ENCODE measurements at places on chromosomes 1 and 21.

- no peak for DNase-seq
These were observed 72.6 kb downstream of the DTL start for GRCh38 chr1:212108187-212108586.

- DNase-seq, result no peak
These were observed 398.1 kb downstream of the MATN1 start for GRCh38 chr1:30325085-30325935.

DNA sequence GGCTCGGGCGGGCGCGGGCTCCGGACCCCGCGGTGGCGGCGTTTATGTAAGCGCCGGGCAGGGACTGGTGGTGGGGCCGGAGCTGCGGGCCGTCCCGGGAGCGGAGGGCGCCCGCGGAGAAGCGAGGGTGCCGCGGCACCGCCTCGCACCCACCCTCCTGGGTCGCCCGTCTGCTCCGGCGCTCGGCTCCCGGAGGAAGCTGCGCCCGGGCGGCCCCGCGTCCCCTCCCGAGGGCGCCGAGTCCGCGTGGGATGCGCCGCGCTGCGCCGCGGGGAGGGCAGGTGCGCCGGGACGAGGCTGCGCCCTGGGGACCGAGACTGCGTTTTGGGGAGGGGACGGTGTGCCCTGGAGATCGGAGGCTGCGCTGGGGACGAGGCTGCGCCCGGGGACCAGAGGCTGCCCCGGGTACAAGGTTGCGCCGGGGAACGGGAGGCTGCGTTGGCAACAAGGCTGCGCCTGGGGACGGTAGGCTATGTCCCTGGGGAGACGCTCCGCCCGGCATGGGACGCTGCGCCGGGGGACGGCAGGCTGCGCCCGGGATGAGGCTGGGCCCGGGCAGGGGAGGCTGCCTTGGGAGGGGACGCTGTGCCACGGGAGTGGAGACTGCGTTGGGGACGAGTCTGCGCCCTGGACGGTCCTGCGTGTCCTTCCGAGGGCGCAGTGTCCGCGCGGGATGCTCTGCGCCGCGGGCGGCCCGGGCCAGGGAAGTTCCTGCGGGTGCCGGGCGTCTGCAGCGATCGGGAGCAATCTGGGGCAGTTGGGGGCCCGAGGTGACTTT lies 627 bp downstream of the ADARB1 start:
- peak; percentile 47 for DNase-seq

- no peak for DNase-seq
These were observed 222.4 kb upstream of the JUN start for GRCh38 chr1:59006289-59006658.

GRCh38 chr1:28147264-28148094 lies 29.0 kb downstream of the PTAFR start:
- DNase-seq, result no peak

- peak; percentile 36 for DNase-seq
These were observed 17.6 kb downstream of the FCRL4 start for GRCh38 chr1:157580179-157580827.
